ENCODE measurements at places on chromosomes 12 and 14.

DNA sequence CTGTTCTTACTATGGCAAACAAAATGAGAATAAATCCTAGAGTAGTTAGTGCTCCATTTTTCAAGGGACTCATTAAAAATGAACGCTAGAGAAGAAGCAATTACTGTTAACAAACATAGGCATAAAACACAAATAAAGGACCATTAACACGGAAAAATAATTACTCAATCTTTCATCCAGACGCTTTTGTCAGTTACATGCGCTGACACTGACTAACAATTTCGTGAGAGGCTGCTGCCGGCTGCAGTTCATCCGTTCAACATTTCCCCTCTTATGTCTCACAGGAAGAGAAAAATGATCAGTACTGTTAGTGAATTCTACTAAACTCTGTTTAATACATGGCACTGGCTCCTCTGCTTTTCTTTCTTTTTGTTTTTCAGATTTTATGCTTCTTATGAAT, 472.7 kb upstream of the FLRT2 start:
- H3K36me3 ChIP-seq: no peaks in the 10 kb centered on the region
- H3K27ac ChIP-seq: no peak overlapping the region
- no peak for DNase-seq

DNA sequence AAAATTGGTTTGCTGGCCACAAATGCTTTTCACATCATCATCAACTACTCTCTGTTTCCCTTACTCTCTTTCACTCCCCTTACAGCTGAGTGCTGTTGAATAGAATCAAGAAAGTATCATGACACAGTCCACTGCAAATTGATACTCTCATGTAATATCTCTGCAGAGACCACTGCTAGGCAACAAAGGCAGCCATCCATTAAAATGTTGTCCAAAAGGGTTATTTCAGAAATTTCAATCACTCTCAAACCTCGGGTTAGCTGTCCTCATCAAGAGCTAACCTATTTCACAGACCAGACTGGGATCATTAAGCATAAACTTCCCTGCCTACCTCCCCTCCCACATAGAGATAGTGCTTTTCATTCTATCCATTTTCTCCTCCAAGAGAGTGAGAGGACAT, 186.7 kb downstream of the PLCZ1 start:
- no peak overlapping the region for H3K4me3 ChIP-seq
- DNase-seq: no peak
- H3K36me3 ChIP-seq: no peaks in the 10 kb centered on the region
- H3K27ac ChIP-seq: no peak overlapping the region
- H3K4me1 ChIP-seq: no peaks in the 10 kb centered on the region

- no peaks in the 10 kb centered on the region for H3K27me3 ChIP-seq
- H3K4me1 ChIP-seq: no peaks in the 10 kb centered on the region
- H3K36me3 ChIP-seq: no peaks in the 10 kb centered on the region
- DNase-seq: no peak
Observed at GRCh38 chr12:84874125-84874824, 38.3 kb downstream of the SLC6A15 start.

GRCh38 chr12:27958675-27959074, 13.9 kb downstream of the PTHLH start:
- H3K4me1 ChIP-seq: no peaks in the 10 kb centered on the region
- H3K27me3 ChIP-seq: no peaks in the 10 kb centered on the region
- no peak for DNase-seq
- H3K4me3 ChIP-seq: no peak overlapping the region

GRCh38 chr12:18521461-18521860, 216.4 kb downstream of the PLCZ1 start:
- H3K4me1 ChIP-seq: no peaks in the 10 kb centered on the region
- no peak for DNase-seq
- H3K4me3 ChIP-seq: no peak overlapping the region
- no peaks in the 10 kb centered on the region for H3K27me3 ChIP-seq

- DNase-seq: no peak
- H3K4me1 ChIP-seq: no peaks in the 10 kb centered on the region
- H3K36me3 ChIP-seq: no peaks in the 10 kb centered on the region
- no peak overlapping the region for H3K4me3 ChIP-seq
Observed at GRCh38 chr12:125676366-125676765, 611.1 kb downstream of the AACS start.

GRCh38 chr12:108605000-108605689, 7.3 kb upstream of the TMEM119 start:
- no peaks in the 10 kb centered on the region for H3K27me3 ChIP-seq
- H3K4me1 ChIP-seq: no peaks in the 10 kb centered on the region
- DNase-seq: no peak
- H3K36me3 ChIP-seq: no peaks in the 10 kb centered on the region

DNA sequence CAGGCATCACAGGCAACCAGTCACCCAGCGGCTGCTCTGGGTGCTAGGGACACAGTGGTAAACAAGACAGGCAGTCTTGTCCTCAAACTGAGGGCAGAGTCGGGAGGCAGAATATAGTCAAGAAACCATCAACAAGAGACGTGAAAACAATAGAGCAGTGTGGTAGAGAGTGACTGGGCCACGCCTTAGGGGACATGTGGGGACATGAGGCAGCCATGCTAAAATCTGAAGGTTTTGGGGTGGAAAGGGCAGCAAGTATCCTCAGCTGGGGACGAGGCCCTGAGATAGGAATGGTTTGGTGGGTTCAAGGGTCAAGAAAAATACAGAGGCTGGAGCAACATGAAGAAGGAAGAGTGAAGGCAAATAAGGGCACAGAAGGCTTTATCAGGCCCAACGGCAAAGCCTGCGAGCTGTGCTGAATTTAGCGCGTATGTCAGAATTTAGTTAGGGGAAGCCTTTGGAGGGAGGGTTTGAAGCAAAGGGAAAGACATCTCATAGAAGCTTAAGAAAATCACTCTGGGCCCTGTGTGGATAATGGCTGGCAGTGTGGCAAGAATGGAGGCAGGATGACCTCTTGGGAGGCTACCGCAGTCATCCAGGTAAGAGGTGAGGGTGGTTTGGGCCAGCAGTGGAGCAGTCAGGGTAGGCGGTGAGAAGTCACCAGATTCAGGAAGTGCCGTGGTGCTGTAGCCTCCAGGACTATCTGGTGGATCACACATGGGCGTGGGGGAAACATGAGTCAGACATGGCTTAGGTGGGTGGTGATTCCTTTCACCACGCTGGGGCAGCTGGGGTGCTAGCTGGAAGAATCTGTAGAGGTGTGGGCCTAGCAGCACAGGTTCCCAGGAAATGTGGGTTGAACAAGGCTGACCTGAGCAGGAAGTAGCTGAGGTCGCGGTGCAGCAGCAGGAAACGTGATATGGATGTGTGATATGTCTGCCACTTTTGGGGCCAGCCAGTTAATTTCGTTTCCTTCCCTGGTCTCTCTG, 3.0 kb downstream of the EVL start:
- DNase-seq: no peak
- no peaks in the 10 kb centered on the region for H3K27me3 ChIP-seq
- H3K4me3 ChIP-seq: no peak overlapping the region

- no peaks in the 10 kb centered on the region for H3K36me3 ChIP-seq
- H3K27me3 ChIP-seq: peaks cover 16% of the 10 kb centered on the region
- no peaks in the 10 kb centered on the region for H3K4me1 ChIP-seq
- H3K27ac ChIP-seq: no peak overlapping the region
- H3K4me3 ChIP-seq: no peak overlapping the region
- no peak for DNase-seq
Observed at GRCh38 chr14:23361763-23362162, 3.2 kb downstream of the EFS start.

GRCh38 chr12:62800707-62801400, 134.1 kb downstream of the PPM1H start:
- no peaks in the 10 kb centered on the region for H3K4me1 ChIP-seq
- no peak overlapping the region for H3K27ac ChIP-seq
- no peaks in the 10 kb centered on the region for H3K27me3 ChIP-seq
- no peak for DNase-seq

DNA sequence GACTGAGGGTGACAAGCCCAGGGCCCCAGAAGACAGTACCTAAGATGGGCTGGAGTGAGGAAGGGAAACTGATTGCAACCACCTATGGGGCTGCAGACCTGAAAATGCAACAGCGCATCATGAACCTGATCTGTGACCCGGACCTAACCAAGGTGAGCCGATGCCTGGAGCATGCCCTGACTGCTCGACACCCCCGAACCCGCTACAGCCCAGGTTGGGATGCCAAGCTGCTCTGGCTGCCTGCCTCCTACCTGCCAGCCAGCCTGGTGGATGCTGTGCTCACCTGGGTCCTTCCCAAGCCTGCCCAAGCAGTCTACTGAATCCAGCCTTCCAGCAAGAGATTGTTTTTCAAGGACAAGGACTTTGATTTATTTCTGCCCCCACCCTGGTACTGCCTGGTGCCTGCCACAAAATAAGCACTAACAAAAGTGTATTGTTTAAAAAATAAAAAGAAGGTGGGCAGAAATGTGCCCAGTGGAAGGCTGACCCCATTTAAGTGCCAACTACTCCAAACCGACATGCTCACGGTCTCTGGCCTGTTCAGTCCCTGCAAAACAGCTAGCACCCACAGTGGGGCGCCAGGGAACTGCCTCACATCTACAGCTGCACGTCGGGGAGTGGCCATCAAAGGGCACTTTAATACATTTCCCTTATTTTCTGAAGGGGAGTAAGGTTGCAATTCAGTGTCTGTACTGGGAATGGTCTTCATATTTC, 4.2 kb downstream of the RDH5 start:
- H3K27ac ChIP-seq: no peak overlapping the region
- no peak overlapping the region for H3K4me3 ChIP-seq
- H3K36me3 ChIP-seq: no peaks in the 10 kb centered on the region
- H3K4me1 ChIP-seq: no peaks in the 10 kb centered on the region
- DNase-seq: peak; percentile 76
- no peaks in the 10 kb centered on the region for H3K27me3 ChIP-seq

DNA sequence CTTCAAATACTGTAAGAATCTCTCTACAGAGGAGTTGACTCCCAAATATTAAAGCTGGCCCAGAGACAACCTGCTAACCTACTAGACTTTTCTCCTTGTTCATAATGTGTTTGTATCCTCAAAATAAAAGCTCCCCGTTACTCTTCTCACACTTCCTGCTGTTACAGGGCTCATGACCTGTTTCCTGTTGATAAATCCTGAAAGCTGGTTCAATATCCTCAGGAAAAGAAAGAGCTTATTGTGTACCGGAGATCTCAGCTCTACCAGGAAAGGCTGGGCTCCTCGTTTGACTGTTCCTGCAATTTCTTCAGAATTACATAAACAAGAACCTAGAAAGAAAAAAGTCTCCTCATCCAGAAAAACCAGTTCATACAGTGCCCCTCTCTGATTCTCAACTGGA, 30.8 kb downstream of the CLEC1A start:
- no peaks in the 10 kb centered on the region for H3K36me3 ChIP-seq
- peak overlapping the region; percentile 13 for H3K27ac ChIP-seq
- H3K27me3 ChIP-seq: no peaks in the 10 kb centered on the region
- no peaks in the 10 kb centered on the region for H3K4me1 ChIP-seq
- no peak overlapping the region for H3K4me3 ChIP-seq

DNA sequence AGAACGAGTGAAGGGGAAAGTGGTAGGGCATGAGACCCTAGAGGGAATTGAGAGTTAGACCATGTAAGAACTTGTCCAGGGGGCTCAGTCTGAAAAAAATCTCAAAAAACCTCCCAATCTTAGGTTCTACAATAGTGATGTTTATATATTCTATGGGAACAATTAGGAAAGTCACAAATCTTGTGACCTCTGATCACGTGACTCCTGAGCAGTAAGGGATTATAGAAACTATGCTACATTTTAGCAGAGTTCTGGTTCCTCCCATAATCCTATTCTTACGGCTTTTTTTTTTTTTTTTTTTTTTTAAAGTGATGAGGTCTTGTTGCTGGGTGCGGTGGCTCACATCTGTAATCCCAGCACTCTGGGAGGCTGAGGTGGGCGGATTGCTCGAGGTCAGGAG, 5.8 kb downstream of the ADCK1 start:
- no peaks in the 10 kb centered on the region for H3K4me1 ChIP-seq
- no peak for DNase-seq
- H3K27me3 ChIP-seq: no peaks in the 10 kb centered on the region
- H3K27ac ChIP-seq: no peak overlapping the region
- no peaks in the 10 kb centered on the region for H3K36me3 ChIP-seq
- H3K4me3 ChIP-seq: no peak overlapping the region

DNA sequence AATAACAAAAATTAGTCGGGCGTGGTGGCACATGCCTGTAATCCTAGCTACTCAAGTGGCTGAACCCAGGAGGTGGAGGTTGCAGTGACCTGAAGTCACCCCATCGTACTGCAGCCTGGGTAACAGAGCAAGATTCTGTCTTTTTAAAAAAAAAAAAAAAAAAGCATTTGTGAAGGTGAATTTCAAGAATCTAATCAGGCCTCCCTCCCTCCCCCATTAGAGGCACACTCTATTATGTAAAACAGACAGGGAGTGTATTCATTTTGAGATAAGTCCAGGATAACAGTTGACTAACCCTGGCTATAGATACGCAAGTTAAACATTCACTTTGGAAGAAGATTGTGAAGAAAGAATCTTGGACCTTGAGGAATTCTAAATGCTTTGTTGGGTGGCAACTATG, 2.9 kb downstream of the RESF1 start:
- no peaks in the 10 kb centered on the region for H3K27me3 ChIP-seq
- H3K27ac ChIP-seq: no peak overlapping the region
- H3K4me1 ChIP-seq: peaks cover 43% of the 10 kb centered on the region
- no peak for DNase-seq
- H3K4me3 ChIP-seq: peak overlapping the region; percentile 70

- no peaks in the 10 kb centered on the region for H3K4me1 ChIP-seq
- no peak overlapping the region for H3K4me3 ChIP-seq
- H3K36me3 ChIP-seq: peaks cover 19% of the 10 kb centered on the region
- H3K27ac ChIP-seq: no peak overlapping the region
Observed at GRCh38 chr12:53481939-53482586, 17.2 kb downstream of the MAP3K12 start.

DNA sequence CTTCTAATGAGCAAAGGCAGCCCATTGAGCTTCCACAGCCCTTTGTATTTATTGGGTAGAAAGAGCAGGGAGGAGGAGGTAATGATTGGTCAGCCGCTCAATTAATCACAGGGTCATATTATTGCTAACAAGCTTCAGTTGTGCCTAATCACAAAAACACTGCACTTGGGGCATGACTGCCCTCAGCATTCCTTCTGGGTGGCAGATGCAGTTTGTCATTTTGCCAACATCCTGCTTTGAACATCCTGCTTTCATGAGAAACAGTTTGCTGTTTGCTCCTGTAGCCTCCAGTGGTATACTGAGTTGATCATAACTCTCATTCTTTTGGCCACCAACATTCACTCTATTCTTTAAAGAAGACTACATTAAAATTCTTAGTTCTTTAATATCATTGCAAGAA, 462.9 kb upstream of the MIS18BP1 start:
- no peak overlapping the region for H3K27ac ChIP-seq
- DNase-seq: no peak
- H3K27me3 ChIP-seq: no peaks in the 10 kb centered on the region

- H3K4me3 ChIP-seq: no peak overlapping the region
- no peaks in the 10 kb centered on the region for H3K4me1 ChIP-seq
- no peak overlapping the region for H3K27ac ChIP-seq
- H3K27me3 ChIP-seq: no peaks in the 10 kb centered on the region
Observed at GRCh38 chr14:34093883-34094282, 143.0 kb upstream of the EGLN3 start.
